NCI-H1092 treated with DMSO at 0.1 percent for 48 hours (cell line): ENCODE measurements at places on chromosomes 3 and 15.

DNA sequence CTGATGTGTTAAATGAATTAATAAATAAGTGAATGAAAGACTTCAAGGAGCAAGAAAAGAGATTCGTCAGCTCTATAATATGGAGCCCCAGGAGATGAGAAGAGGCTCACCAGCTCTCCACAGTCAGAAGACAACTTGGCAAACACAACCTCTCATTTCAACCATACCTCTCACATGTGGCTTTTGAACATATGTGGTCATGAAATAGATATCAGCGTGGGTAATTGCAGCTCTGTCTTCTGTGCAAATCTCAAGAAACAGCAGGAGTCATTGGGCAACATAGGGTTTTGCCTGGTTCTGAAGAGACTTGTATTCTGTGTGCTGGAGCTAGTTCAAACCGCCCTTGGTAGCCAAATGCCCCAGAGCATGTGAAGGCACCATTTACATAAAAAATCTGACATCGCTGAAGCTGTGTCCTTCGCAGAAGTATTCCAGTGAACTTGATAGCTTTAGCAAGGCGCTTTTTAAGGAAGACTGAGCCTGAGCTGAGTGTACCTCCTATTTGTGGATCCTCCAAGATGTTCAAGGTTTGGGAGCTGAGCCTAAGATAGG is 8.4 kb downstream of the CX3CR1 start:
- no peak for DNase-seq

DNA sequence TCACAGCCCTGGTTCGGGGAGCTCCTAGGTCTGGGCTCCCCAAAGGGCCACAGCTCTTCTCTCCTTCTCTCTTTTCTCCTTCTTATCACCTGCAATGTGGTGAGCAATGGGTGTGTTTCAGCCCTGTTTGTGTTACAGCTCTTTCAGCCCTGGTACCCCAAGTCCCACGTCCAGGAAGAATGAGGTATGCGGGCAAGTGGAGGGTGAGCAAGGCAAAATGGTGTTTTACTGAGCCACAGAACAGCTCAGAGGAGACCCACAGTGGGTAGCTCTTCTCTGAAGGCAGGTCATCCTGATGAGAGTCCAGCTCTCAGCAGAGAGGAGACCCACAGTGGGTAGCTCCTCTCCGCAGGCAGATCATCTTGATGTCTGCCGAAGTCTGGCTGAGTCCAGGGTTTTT is 86.8 kb downstream of the BFSP2 start:
- no peak for DNase-seq

DNA sequence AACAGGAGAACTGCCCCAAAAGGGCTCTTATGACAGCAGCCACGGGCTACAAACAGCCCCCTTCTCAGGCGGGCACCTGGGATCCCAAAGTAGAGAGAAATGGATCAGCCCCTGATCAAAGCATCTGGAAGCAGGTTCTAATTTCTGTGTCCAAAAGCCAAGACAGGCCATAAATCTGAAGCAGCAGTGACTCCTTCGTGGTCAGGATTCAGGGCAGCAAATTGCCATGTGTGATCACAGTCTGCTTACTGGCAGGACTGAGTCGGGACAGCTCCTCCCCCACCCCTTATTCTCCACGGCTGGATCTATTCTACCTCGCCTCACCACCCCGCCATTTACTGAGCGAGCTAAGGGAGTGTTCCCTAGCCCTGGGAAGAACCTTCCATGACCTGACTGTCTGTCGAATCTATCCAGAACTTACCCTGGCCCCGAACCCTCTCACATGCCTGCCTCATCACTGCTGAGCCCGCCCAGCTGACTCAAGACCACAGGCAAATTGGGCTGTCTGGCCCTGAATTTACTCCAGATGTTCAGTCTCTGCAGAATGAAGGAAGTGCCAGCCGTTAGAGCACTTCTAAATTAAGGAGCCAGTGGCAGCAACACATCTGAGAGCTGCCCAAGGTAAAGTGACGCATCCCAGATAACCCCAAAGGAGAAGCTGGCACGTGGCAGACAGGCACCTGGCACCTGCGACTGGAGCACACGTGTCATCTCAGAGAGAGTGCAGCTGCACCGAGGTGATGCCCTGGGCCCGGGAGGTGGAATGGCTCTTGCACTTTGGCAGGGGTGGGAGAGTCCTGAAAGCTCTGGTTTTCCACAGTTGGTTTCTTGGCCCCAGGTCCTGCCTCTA is 1.3 kb downstream of the LRRC15 start:
- no peak for DNase-seq

- no peak for DNase-seq
Observed at GRCh38 chr3:194990454-194991337, 280.3 kb downstream of the XXYLT1 start.

DNA sequence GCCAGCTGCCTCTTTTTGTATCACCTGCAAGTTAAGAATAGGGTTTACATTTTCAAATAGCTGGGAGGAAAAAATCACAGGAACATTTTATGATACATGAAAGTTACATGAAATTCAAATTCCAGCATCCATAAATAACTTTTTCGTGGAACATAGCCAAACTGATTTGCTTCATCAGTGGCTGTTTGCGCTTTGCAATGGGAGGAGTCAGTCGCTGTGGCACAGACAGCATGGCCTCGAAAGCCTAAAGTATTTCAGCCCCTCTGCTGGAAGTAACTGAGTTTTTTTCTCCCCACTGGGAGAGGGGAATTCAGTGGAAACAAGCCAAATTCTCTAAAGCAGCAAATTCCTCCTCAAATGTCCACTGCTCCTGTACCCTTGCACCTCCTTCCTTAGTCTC is 271.9 kb downstream of the SUCLG2 start:
- no peak for DNase-seq

DNA sequence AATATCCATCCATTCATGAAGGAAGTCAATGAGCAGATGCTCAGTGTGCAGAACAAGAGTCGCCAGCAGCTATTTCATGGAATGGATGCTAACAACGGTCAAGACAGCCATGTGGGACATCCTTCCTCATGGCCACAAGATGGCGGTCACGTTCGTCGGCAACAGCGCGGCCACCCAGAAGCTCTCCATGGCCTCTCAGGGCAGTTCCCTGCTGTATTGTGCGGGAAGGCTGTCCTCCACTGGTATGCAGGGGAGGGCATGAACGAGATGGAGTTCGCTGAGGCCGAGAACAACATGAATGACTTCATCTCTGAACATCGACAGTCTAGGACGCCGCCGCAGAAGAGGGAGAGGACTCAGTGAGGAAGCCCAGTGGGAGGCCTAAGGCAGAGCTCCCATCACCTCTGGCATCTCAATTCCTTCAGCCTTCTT is 208.3 kb downstream of the TJP1 start:
- peak; percentile 58 for DNase-seq

GRCh38 chr3:39937315-39937714 is 127.9 kb downstream of the MYRIP start:
- no peak for DNase-seq

DNA sequence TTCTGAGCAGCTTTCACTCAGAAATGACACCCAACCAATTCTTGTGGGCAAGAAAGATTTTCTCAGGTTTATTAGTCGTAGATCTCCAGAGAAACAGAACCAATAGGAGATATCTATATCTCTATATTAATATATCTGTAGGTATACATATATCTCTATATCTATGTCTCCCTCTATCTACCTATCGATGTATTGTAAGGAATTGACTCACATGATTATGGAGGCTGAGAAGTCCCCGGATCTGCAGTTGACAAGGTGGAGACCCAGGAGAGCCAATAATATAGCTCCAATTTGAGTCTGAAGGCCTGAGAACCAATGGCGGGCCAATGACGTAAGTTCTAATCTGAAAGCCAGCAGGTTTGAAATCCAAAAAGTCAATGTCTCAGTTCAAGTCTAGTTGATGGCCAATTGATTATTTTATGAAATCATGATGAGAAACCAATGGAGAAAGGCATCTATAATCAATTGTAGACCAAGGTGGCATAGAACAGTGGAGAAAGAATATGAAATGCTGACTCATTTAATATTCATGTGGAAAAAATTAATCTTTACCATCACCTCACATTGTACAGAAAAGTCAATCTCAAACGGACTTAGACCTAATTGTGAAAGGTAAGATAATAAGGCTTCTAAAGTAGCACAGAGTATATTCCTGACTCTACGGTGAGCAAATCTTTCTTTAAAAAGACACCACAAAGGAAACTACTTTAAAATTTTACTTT is 65.6 kb upstream of the CHRNA7 start:
- DNase-seq = no peak

DNA sequence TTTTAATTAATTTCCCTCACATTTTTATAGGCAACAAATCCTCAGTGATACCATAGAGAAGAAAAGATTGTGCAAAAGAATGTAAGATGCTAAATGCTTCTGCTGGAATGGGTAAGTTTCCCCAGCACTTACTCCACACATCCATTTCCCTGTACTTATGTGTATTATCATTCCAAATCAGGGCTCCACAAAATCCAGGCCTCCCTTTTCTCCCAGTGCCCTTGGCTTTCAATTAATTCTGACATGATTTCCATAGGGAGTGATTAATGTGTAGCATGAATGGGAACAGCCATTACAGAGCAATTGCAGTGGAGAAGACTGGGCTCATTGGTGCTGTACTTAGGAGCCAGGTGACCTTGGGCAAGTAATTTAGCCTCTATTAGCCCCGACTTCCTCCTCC is 41.3 kb upstream of the UBE2E1 start:
- no peak for DNase-seq

GRCh38 chr3:170079536-170080165 is 41.9 kb downstream of the GPR160 start:
- no peak for DNase-seq

GRCh38 chr15:68617001-68617400 is 38.2 kb downstream of the CORO2B start:
- DNase-seq = no peak

GRCh38 chr15:87556886-87557285 is 699.7 kb downstream of the NTRK3 start:
- no peak for DNase-seq

GRCh38 chr3:62703451-62704167 is 171.6 kb downstream of the CADPS start:
- DNase-seq = no peak

- DNase-seq = no peak
Observed at GRCh38 chr3:124256156-124256555, 264.2 kb upstream of the ROPN1 start.

DNA sequence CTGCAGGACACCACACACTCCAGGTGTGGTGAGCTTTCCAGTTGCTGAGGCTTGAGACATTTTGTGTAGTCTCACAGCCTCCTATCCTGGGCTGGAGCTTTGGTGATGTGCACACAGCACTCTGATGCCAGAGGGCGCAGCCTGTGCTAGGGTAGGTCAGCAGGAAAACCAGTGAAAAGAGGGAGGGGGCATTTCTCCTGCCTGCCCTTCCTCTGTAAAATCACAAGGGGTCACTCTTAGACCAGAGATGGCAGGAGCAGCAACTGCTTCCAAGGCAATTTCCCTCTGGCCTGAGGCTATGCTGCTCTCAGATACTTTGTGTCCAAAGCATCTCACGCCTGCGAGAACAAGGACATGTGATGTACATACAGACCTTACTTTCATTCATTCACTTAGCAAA is 16.5 kb upstream of the MUSTN1 start:
- peak; percentile 20 for DNase-seq

DNA sequence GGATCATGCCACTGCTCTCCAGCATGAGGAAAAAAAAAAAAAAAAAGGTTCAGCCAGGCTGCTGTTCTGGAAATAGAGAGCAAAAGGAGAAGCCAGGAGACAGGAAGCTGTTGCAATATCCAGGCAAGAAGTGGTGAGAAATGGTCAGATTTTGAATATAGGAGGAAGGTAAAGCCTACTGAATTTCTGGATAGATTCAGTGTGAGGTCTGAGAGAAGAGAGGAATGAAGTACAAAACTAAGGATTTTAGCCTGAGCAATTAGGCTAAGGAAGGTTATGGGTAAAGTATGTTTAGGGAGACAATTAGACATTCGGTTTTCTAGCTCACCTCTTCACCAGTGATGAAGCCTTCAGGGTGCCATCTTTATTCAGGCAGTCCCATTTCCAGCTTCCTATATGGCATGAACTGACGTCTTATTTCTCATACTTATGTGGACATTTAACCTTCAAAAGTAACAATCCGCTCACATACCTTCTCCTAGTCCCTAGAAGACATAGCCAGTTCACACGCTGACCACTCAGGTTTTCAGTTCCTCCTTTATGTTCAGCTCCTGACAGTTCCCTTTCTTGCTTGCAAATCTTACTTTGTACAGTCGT is 57.2 kb downstream of the KIF9 start:
- DNase-seq = no peak

DNA sequence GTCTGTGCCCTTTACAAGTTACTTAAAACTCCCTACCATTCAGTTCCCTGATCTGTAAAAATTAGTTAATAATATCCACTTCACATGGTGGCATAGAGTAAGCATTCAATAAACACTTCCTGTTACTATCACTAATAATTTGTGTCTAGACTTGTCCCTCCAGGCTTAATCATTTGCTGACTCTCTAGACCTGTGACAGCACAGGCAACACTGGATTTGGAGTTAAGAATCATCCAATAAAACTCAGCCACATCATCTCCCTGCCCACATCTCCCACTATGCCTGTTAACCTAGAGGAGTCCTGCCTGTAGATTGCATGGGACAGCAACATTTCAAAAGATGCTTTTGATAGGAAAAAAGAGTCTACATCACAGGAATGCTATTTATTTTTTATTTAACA is 564.6 kb downstream of the MFSD1 start:
- DNase-seq = no peak

GRCh38 chr3:172099495-172099808 is 60.1 kb downstream of the FNDC3B start:
- no peak for DNase-seq

GRCh38 chr3:191220908-191221307 is 21.9 kb downstream of the OSTN start:
- DNase-seq = no peak

- peak; percentile 11 for DNase-seq
Observed at GRCh38 chr3:159884661-159885402, 103.8 kb upstream of the IL12A start.

GRCh38 chr3:178059119-178059518 is 477.1 kb upstream of the KCNMB2 start:
- no peak for DNase-seq

DNA sequence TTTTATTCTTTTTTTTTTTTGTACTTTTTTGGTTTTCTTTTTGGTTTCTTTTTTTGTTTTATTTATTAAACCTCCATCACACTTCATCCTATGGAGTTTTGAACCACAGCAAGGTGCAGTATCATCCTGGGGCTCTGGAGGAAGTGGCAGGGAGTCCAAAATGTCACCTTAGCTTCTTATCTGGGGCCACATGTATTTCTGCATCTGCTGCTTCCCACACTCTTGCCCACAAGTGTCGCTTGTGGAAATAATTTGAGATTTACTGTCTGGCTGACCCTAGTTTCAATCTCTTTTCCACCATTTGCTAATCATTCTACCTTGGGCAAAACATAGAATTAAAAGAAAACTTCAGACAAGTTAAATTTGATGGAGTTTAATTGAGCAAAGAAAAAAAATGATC is 6.4 kb downstream of the OPA1 start:
- no peak for DNase-seq
